Myocyte (in vitro differentiated cells): ENCODE measurements at places on chromosomes 1 and 21. TPM values are rescaled to one million over a fixed set of nuclear protein-coding genes. Genes with fewer than 3 reads are reported as not detected.

DNA sequence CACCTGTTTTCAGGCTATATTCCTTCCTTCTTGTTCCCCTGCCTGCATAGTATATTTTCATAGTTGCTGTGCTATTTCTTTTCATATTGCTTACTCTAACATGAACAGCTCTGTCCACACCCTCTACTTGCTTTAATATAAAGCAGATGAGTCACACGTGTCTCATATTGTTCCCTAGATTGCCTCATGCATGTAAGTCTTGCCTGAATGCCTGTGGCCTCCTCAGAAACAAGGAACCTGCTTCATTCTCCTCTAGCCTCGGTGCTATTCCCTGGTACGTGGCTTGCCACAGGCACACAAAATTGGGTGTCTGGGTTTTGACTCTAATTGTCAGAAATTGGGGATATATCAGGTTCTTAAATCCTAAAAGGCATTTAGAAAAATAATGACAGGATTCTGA is 16.5 kb upstream of the PKP1 start:
- DNase-seq, result peak; percentile 63

AADACL4 gene
- total RNA-seq, result not detected in 2 replicates

- no peak for DNase-seq
These were observed 22.7 kb downstream of the SERBP1 start for GRCh38 chr1:67407498-67407897.

OR2M2 gene
- not detected in 2 replicates for total RNA-seq

SPRR1B gene
- total RNA-seq, result not detected in 2 replicates

- DNase-seq, result no peak
These were observed 16.2 kb upstream of the PLA2G4A start for GRCh38 chr1:186812570-186812969.
